Hindlimb muscle (tissue), 1 donor: ENCODE measurements at places on chromosomes 6 and 20.

DNA sequence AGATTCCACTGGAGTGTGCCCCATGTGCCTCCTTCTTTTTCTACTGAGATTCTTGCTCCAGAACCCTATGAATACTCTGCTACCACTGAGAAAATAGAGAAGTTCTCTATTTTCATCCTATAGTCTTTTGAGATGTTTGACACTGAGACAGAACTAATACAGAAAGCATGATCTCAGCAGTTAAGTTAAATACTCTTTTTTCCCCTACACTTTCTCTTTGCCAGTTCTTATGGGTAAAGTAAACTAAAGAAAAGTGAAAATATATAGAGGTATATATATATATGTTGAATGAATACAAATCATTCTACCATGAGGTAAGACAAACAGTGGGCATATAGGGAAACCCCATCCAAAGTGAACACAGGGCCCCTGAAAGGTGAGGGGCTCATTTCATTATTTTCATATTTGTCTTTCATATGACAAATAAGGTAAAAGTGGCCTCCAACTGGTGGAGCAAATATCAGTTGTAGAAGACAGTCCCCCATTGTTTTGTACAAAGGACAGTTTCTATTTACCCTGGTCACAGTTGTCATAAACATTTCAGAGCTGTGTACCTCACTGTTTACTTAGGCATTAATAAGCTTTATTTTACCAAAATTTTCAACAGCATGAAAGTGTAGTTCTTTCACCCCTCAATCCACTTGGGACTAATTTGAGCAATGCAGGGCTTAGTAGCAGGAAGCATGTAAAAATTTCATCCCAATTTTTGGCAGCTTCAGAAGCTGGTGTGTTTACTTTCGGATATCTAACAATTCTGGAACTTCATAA lies 188.3 kb upstream of the MARCKS start:
- DNase-seq: no peak

DNA sequence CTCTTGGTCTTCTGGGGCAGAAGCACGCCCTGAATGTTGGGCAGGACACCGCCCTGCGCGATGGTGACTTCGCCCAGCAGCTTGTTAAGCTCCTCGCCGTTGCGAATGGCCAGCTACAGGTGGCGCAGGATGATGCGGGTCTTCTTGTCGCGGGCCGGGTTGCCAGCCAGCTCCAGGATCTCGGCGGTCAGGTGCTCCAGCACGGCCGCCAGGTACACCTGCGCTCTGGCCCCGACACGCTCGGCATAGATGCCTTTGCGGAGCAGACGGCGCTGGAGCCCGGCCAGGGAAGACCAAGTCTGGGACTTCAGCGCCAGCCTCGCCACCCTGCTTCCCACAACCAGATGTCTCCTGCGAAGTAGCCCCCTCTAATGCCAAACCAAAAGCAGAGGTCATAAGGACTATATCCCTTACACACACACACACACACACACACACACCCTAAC lies 8.0 kb upstream of the SLC17A3 start:
- DNase-seq: no peak

GRCh38 chr6:153758516-153758915 lies 280.5 kb upstream of the OPRM1 start:
- DNase-seq: no peak

GRCh38 chr6:13523826-13524622 lies 36.6 kb upstream of the GFOD1 start:
- DNase-seq: no peak

DNA sequence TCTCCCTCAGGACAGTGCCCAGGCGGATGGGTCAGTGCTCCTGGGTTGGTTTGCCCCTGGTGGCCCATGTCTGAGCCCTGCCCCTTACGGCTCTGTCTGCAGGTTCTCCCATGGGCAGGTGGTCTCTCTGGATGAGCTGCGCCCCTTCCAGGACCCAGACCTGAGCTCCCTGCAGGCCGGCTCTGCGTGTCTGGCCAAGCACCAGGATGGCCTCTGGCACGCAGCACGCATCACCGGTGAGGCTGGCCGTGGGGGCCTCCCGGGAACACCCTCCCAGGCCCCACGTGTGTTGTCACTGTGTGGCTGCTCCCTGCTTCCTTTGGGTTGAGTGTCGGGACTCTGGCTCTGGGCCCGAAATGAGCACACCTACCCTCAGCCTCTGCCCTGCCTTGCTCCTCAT lies 3.3 kb upstream of the LIME1 start:
- DNase-seq: no peak

GRCh38 chr20:6122111-6122872 lies 538 bp downstream of the FERMT1 start:
- DNase-seq: no peak

DNA sequence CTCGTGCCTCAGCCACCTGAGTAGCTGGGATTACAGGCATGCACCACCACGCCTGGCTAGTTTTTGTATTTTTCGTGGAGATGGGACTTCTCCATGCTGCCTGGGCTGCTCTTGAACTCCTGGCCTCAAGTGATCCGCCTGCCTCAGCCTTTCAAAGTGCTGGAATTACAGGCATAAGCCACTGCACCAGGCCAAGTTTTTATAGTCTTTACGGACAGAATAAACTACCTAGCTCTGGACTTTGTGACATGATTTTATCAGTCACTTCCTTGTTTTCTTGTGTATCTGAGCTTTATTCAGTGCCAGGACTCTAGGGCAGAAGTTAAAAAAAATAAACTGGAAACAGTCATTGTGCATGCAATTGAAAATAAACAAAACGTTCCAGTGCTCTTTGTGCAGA lies 46.7 kb upstream of the RALGAPA2 start:
- DNase-seq: no peak

DNA sequence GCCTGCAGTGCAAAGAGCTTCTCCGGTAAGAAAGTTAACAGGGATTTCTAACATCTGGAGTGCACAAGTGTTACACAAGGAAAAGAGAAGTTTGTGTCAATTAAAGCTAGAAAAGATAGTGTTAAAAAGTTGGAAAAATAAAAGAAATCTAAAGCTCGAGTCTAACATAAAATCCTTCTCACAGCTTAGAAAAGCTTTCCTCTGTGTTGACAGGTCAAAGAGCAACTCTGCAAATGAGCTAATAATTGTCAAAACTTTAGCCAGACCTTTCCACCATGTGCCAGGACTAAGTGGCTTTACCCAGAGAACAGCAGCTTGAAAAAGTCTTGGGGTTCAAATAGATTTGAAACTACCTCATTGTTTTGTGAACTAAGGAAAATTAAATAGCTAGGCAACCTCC lies 14.8 kb downstream of the PTPRK start:
- no peak for DNase-seq

- no peak for DNase-seq
Observed at GRCh38 chr6:42403831-42404230, 47.9 kb downstream of the TRERF1 start.

GRCh38 chr6:26520237-26520849 lies 17.8 kb upstream of the HMGN4 start:
- DNase-seq: peak; percentile 76

GRCh38 chr6:36052097-36052496 lies 24.5 kb downstream of the MAPK14 start:
- peak; percentile 13 for DNase-seq

GRCh38 chr6:27251112-27251605 lies 3.7 kb downstream of the PRSS16 start:
- DNase-seq: no peak

- DNase-seq: no peak
Observed at GRCh38 chr6:136927292-136927691, 5.2 kb downstream of the SLC35D3 start.

DNA sequence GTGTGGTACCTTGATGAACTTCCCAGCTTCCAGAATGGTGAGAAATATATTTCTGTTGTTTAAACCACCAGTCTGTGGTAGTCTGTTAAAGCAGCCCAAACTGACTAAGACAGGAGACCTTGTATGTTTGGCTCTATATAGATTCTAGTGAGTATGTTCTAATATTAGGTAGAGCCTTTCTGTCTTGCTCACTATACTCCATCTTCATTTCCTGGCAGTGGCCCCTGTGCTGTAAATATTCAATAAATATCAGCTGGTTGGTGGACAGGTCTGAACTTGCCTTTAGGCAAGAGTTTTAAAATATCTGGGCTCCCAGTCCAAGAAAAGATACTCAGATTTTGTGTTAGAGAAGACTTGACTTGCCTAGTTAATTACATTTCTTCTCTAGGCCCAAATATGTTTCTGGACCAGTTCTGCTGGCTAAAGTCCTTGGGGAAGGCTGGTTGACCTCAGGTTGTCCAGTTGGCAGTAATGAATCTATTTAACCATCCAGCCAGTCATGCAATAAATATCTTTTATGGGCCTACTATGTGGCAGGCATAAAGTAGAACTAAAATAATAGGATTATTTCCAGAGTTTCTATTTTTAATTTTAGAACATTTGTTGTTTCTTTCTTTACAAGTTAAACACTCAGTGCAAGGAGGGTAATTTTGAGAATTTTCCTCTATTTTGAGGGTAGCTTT lies 22.3 kb downstream of the PPP1R14C start:
- no peak for DNase-seq

DNA sequence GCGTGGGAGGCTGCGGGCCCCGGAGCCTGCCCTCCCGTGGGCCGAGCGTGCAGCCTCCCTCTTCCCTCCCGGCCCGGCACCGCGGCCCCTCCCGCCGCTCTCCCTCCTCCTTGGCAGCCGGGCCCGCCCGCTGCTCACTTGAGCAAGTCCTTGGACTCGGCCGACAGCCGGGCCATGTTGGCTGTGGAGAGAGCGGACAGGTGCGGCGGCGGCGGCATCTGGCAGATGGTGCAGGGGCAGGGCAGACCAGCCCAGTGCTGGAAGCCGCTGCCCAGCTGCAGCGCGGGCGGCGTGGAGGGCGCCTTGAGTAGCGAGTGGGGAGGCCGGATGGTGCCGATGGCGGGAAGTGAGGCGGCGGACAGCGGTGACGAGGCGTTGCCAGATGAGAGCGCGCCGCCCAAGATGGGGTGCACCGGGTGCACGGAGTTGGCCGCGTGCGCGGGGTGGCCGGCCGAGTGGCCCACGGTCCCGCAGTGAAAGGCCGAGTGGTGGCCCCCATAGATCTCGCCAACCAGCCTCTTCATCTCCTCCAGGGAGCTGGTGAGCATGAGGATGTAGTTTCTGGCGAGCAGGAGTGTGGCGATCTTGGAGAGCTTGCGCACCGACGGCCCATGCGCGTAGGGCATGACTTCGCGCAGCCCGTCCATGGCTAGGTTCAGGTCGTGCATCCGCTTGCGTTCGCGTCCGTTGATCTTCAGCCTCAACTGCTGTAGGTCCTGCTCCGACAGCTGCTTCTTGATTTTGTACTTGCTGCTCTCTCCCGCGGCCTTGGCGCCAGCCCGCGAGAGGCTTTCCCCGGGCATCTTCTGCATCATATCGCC lies 766 bp downstream of the OLIG3 start:
- DNase-seq: no peak

- no peak for DNase-seq
Observed at GRCh38 chr20:33007376-33008335, at the start of gene BPIFB2. BPIFB2 (plus strand) TSS chr20:33007704; CDS start chr20:33008575, 871 bp downstream.

GRCh38 chr6:117504478-117505144 lies 22.1 kb downstream of the DCBLD1 start:
- DNase-seq: no peak

GRCh38 chr20:63024573-63025392 lies 18.0 kb upstream of the BHLHE23 start:
- no peak for DNase-seq

GRCh38 chr6:155882527-155883333 lies 427.1 kb upstream of the NOX3 start:
- no peak for DNase-seq

DNA sequence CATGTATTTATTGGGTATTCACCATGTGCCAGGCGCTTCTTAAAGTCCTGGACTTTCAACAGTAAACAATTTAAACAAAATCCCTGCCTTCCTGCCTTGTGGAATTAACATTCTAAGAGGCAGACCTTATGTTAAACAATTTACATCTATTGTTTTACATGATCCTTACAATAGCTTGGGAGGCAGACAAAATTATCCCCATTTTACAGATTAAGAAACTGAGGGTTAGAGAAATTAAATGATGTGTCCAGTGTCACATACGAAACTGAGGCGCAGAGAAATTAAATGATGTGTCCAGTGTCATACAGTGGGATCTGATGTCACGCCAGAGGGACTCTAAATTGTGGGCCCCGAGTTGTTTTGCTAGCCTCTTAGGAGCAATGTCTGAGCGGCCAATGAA lies 105.5 kb downstream of the TIAM2 start:
- DNase-seq: no peak

DNA sequence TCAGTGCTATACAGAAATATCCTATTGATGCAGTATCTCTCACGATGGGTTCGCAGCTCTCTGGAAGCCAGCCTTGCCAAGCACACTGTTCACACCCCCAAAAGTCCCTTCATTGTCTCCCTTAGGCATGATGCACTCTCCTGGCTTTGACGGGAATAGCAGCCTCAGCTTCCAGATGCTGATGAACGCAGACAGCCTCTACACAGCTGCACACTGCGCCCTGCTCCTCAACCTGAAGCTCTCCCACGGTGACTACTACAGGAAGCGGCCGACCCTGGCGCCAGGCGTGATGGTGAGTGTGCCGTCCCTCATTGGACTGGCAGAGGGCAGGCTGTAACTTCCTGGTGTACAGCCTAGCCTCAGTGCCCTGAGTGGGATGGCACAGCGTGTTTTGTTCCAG lies 60.0 kb upstream of the PBOV1 start:
- DNase-seq: peak; percentile 13

DNA sequence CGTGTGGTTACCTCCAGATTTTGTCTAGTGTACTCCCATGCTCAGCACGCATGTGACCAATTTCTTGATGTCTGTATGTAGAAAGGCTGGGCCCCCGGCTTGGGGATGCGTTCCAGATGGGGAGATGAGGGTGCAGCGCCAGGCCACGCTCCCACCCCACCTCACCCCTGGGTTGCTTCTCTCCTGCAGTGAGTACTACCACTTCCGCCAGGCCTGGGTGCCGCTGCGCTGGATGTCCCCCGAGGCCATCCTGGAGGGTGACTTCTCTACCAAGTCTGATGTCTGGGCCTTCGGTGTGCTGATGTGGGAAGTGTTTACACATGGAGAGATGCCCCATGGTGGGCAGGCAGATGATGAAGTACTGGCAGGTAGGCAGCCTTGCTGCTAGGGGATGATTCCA lies 11.5 kb upstream of the SRF start:
- no peak for DNase-seq

GRCh38 chr6:125157280-125157679 lies 3.7 kb downstream of the TPD52L1 start:
- no peak for DNase-seq

DNA sequence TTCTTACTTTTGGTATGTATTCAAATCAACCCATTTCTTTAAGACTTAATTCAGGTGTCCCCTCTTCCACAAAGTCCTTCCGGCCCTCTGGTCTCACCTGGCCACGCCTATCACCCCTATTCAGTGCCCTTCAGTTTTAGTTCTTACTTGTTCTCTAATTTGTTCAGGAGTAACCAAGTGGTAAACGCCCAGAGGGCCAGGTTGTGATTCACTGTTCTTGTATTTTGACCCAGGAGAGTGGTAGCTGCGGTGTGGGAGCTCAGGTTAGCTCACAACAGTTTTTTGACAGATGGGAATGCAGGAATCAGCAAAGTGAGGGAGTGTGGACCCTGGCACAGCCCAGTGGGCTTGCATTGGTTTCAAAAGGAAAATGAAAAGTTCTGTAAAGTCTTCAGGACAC lies 81.7 kb upstream of the RIPOR2 start:
- no peak for DNase-seq
